ENCODE measurements at places on chromosomes 11 and 22.

DNA sequence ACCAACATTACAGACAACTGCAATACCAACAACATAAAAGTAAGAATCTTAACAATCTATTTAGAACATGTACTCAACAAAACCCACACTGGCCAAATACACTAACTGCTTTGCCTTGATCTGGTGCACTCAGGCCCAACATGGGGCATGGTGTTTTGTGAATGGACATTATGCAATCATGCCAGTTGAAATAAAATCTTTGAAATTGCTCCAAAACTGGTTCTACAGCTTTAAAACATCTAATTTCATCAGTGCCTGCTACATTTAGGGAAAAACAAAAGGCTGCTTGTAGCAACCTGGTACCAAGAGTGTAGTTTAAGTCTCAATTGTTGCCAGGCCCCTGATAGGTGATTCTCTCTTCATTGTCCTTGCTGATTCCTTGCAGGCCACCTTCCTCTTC is 3.3 kb upstream of the CTR9 start:
- no peak overlapping the region for H3K4me3 ChIP-seq
- H3K36me3 ChIP-seq: no peaks in the 10 kb centered on the region
- DNase-seq: no peak
- H3K27ac ChIP-seq: no peak overlapping the region

DNA sequence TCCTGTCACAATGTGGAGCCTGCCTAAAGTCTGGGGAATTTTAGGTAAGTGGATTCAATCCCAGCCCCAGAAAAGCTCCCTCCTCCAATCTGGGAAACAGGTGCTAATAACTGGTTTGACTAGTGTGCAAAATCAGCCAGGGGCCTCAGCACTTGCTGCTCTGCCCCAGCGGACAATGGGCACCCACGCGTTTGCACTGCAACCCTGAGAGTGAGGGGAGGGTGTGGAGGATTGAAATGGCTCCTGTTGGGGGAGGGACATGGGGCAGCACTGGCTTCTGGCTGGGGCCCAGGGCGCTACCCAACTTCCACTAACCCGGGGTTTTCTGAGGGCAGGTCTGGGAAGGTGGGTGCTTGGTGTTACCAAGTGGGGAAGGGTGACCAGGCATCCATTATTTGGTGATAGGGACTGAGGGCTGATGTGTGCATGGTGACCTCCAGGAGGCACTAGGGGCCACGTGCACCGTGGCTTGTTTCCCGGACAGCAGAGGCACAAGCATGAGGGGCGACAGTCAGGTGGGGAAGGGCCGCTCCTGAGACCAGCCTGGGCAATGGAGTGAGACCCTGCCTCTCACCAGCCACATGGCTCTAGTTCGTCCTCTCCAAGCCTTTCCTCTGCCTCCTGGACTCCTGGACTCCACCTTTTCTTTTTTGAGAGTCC is 4.3 kb upstream of the PNPLA5 start:
- no peak for DNase-seq
- H3K27me3 ChIP-seq: peaks cover 3% of the 10 kb centered on the region
- H3K27ac ChIP-seq: no peak overlapping the region

- DNase-seq: no peak
- H3K4me1 ChIP-seq: peaks cover 8% of the 10 kb centered on the region
- no peak overlapping the region for H3K27ac ChIP-seq
- peaks cover 18% of the 10 kb centered on the region for H3K27me3 ChIP-seq
Observed at GRCh38 chr11:131692151-131692550, 321.7 kb downstream of the NTM start.

DNA sequence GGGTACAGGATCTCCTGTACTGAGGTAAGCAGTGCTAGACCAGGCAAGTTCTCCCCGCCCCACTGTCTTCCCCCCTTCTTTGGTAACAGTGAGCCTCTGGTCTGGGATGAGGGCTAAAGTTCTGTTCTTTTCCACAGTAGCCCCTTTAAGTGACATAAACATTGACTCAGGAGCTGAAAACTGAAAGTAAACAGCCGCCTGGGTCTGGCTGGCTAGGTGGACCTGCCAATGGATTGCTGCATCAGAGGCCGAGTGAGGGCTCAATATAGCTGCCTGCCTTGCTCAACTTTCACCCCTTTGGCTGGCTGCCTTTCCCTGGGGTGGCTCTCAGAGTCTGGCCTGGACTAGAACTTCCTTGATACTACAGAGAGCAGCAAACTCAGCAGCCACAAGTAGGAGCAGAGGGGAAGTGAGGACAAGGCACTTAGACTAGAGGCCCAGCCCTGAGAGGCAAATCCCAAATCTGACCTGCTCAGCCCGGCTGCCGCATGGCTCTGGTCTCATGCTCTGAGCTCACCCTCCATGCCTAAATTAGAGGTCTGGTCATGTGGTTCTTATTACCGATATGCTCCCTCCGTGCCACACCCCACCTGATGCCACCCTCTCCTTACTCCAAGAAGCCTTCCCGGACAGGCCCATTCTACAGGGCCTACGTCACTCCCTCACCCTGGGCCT is 9.6 kb upstream of the UCP3 start:
- peaks cover 30% of the 10 kb centered on the region for H3K4me1 ChIP-seq
- H3K27me3 ChIP-seq: no peaks in the 10 kb centered on the region
- peak; percentile 94 for DNase-seq
- no peak overlapping the region for H3K4me3 ChIP-seq
- peak overlapping the region; percentile 89 for H3K27ac ChIP-seq

Data from body of pancreas (tissue), 4 donors.